Small intestine (tissue), 16 donors: ENCODE measurements at places on chromosomes 2 and 18. TPM values are rescaled to one million over a fixed set of nuclear protein-coding genes. Genes with fewer than 3 reads are reported as not detected.

The RPS27A gene
- polyA plus RNA-seq = 3,019 TPM

The FOXI3 gene
- not detected for polyA plus RNA-seq

The RESP18 gene
- not detected for polyA plus RNA-seq

The RAB6C gene
- polyA plus RNA-seq = 0.09 TPM

The FAP gene
- 0.78 TPM for polyA plus RNA-seq

The CHRNG gene
- 0.35 TPM for polyA plus RNA-seq

The CAPN14 gene
- polyA plus RNA-seq = not detected

The CAMKMT gene
- 3.5 TPM for polyA plus RNA-seq

The COL3A1 gene
- 14.3 TPM for polyA plus RNA-seq
